Activated CD4-positive, alpha-beta T cell treated with anti-CD3 and anti-CD28 coated beads, Interleukin-2, amount 50 U/mL, for 1 hour (primary cell): ENCODE measurements at places on chromosomes 1 and 21.

DNA sequence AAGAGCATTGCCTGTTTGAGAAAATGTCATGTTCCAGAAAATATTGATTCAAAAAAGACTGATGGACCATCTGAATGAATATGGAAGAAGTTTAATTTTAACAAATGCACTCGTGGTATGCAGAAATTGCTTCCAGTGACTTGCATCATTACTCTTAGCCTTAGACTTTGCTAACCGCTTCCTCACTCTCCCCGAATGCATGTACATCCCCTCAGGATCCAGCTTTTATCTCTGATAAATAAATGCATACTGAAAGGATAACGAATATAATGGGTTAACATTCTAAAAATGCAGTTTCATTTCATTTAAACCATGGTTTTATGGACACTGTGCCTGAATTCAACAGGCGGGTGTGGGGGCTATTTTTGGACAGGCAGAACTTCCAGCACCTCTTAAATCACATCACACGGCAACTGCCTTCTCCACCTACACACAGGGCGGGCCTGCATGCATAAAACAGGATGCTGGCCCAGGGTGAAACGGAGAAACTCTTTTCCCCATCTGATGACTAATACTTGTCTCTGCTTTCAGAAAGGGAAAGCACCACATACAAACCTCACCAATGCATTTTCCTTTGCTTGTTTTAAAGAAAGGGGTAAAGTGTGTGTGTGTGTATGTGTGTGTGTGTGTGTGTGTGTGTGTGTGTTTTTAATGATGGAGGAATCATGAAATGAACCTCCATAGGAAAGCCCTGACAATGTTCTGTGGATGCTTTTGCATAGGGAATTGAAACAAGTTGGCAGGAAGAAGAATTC lies 48.7 kb downstream of the SPAG17 start:
- DNase-seq, result no peak

DNA sequence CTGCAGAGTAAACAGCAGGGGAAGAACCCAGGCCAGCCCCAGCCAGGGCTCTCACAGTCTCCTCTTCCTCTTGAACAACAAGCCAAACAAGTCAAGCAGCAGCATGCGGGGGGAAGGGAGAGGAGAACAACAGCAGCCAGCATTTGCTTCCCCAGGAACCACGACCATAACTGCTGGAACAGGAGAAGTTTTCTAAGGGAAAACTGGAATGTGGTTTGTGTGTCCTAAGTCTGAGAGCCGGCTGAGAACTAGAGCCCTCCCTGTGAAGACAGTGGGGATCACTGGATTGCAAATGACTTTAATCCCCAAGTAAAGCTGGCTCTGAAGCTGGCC lies 48.2 kb downstream of the COQ8A start:
- no peak for DNase-seq

- DNase-seq, result no peak
Measured at GRCh38 chr1:1342584-1343115, 6.6 kb downstream of the DVL1 start.

GRCh38 chr1:172002725-172003345 lies 161.5 kb downstream of the DNM3 start:
- DNase-seq, result no peak

GRCh38 chr1:100213141-100213540 lies 35.1 kb upstream of the LRRC39 start:
- no peak for DNase-seq

DNA sequence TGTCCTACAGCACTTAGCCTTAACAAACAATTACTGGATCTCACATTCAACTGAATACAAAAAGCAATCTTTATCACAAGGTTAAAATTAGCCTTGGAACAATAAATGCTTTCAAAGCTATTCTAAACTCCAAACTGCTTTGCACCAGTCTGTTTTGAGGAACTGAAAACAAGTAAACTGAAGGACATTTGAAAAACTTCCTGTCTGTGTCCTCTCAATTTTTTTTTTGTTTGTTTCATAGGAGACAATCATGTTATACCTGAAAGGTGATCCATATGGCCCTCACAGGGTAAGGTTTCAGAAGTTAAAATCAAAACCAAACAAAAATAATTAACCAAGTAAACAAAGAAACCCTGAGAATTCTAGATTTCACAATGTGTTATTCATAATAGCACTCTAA lies 459.1 kb downstream of the DPYD start:
- no peak for DNase-seq

DNA sequence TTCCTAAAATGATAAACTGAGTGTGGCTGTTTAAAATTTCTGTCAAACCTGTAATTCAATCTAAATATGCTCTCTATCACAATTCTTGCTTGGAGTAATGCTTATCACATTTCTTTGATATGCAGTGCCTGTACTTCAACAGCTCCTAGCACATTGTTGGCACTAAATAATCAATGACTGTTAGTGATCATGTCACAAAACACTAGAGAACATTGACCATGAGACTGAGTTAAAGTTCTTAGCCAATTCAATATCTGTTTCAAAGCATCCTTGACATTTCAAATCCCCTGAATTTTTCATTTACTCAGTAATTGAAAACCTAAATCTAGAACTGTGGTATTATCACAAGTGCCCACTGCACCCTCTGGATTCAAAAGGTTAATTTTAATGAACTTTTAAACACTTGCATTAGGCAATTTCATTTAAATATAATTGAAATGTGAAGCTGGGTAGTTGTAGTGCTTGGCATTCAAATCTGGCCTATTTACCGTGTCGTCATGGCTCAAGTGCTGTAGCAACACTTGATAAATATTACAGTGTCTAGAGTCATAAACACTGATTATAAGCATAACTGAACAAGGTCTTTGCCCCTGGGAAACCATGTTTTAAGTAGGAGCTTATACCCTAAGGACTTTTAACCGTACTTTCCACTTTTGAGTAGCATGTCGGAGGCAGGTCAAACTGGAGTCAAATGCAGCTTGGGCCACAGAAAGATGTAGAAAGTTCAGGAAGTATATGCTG lies 143.6 kb downstream of the LRRC7 start:
- no peak for DNase-seq

- DNase-seq, result no peak
Measured at GRCh38 chr1:234533975-234534876, 55.2 kb upstream of the TARBP1 start.

GRCh38 chr1:25035523-25036116 lies 105.5 kb upstream of the RUNX3 start:
- no peak for DNase-seq

DNA sequence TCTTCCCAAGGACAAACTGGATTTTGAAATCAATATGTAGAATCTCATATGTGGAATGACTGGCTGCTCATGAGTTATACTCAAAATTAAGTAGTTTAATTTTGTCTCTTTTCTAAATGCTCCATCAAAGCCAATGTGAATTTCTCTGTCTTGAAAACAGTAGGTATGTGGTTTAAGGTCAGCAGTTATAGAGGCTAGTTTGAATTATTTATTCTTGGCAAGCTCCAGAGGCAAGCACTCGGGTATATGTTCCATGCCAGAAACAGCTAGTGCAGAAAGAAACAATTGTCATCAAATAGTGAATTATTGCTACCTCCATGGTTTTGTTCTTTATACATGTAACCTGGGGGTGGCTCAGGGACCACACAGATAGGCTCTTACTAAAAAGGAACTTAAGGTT lies 63.5 kb downstream of the LRIG2 start:
- DNase-seq, result no peak

DNA sequence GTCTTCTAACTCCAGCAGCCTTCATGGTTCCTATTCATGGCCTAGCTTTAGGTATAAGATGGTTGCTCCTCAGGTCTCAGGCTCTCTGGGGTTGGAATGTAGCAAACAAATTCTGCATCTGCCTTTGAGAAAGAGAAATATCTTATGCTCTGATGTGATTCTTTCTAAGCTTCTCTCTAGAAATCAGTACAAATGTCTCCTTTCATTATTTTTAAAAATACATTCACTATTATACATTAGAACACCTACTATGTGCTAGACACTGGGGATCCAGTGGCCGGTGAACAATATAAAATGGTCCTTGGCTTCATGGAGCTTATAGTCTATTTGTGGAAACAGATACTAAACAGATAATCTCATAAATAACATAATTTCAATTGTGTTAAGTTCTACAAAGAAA lies 16.1 kb upstream of the TMEM39B start:
- no peak for DNase-seq

- DNase-seq, result no peak
Measured at GRCh38 chr1:160813215-160813614, 17.2 kb downstream of the LY9 start.

- DNase-seq, result no peak
Measured at GRCh38 chr1:241816008-241816407, 32.0 kb upstream of the EXO1 start.

DNA sequence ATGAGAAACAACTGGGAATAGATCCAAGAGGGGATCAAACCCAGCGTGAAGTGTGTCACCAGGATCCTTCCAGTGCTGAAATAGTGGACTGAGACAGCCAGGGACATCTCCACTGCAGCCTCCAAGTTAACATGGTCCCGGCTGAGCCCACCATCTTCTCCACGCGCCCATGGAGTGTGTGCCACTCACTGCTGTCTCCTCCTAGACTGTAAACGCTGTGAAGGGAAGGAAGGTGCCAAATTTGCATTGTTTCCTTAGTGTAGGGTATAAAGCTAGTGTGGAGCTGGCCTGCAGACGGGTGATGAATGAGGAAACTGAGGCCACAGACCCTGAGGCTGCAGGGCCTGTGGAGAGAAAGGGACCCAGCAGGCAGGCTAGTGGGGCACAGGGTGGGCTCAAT lies 183.6 kb downstream of the FOXD2 start:
- DNase-seq, result no peak

DNA sequence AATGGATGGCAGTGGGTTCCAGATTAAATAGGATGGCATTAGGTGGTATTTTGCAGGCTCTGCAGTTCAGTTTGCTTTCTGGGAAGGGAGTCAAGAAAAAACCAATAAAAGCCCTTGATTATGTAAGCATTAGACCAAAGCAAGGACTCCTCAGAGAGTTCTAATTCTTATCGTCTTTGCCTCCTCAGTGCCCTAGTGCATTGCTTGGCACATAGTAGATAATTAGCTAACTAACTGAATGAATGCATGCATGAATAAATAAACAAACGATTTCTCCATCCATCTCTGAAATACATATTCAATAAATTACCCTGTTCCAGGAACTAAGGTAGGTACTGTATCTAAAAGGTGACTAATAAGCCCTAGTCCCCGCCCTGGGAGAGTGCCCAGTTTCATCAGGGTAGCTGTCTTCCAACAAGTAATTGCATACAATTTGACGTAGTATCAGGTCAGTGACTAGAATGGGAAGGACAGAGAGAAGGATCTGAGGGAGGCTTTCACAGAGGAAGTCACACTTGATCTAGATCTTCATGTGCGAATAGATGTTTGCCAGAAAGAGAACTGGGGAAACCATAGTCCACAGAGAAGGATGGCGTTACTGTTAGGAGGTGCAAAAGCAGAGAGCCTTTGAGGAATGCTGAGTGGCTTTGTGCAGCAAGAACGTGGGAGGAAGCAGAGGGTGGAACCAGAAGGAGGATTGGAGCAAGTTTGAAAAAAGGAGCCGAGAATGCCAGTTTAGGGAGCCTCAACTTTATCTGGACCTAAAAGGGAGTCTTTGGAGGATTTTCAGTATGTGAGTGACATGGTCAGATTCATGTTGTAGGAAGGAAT lies 111.4 kb downstream of the TBX19 start:
- no peak for DNase-seq

DNA sequence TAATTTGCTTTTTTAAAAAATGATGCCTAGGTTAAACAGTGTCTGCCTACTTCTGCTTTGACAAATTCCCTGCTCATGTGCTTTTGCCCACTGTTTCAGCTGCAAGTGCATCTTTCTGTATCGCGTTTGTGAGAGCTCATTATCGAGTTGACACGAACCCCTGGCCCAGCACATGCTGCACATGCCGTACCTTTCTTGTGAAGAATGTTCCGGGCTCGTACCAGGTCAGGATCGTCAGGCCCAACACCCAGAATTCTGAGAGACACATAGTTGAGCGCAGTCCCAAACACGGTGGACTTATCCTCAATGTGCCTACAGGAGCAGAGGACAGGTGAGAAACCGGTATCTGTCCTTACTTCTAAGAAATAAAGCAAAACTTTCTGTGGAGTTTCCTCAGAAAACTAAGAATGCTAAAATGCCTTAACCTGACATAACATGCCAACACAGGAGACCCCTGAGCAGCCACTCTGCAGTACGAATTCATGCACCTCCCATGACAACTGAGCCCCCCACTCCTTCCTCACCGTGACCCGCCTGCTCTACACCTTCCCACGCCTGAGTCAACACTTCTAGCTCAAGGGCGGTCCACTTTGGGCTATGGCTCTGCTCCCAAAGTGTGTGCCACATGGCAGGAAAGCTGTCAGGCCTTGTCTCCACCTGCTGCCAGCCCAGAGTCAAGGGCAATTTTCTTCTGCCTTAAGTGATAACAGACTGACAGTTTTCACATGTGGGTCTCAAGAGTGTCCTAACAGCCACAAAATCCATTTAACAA lies 6.7 kb downstream of the LSS start:
- no peak for DNase-seq
